ENCODE measurements at places on chromosomes 6 and 20.
A peak's percentile ranks its signal among the peaks of the same experiment; 100 is the strongest.

DNA sequence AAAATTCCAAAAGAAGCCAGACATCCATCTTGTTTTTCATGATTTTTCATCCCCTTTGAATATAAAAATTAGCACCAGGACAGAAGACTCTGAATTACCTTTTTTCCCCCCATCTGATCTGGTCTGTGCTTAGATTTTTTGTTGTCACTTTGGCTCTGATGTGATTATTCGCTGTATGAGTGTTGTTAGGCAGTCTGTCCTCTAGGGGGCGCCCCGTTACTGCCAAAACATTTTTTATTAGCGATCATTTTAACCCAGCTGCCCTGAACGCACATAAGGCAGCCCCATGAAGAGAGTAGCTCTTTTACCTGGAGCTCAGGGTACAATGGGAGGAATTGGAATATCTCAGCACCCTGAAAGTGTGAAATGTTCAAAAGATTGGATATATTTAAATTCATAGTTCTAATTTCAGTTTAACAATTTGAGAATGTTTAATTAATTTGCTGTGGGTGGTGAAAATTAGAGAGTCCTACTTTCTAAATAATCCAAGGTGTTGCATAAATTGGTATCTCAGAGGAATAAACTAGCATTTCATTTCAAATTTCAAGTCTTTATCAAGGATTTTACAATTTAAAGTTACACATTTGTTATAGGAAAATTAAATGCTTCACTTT, 60.8 kb downstream of the PRPH2 start:
- peak; percentile 88 for DNase-seq

DNA sequence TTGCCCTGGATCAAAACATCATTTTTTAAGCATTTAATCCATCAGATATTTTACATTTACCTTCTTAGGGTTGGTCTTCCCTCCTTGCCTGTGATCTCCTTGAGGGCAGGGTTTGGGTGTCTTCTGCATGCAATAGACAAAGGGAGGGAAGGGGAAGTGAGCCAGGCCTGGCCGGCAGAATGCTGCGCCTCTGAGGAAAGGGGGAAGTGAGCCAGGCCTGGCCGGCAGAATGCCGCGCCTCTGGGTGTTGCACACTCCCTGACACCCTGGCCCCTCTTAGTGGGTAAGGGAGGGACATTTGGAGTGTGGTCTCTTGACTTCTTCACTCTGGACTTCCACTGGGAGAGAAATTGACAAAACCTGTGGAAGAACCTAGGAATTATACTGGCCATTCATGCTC, 12.4 kb downstream of the PSMF1 start:
- DNase-seq = no peak

- no peak for DNase-seq
These were observed 10.3 kb downstream of the C20orf203 start for GRCh38 chr20:32663335-32664011.

GRCh38 chr6:145562771-145563615, 172.3 kb downstream of the EPM2A start:
- DNase-seq = no peak

- DNase-seq = no peak
These were observed 166.0 kb upstream of the PLN start for GRCh38 chr6:118382126-118382525.

GRCh38 chr20:63587776-63588591, 13.9 kb upstream of the HELZ2 start:
- no peak for DNase-seq

- no peak for DNase-seq
These were observed 226.0 kb upstream of the SYNCRIP start for GRCh38 chr6:85868685-85869084.

DNA sequence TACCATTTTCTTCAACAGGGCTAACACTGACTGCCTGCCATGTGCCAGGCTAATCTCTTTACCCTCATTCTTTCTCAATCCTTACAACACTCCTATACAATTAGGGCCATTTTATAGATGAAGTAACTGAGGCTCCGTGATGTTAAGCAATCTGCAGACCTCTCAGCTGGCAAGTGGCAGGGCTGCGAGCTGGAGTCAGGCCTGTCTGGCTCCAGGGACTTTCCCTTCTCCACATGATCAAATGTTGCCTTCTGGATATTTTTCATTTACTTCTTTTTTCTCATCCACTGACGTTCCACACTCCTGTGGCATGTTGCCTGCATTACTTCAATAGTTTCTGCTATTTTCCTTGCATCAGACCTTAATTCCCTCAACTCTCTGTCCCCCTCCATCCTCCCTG, 55.2 kb upstream of the TAGAP start:
- no peak for DNase-seq

- no peak for DNase-seq
These were observed 700 bp downstream of the DTD1 start for GRCh38 chr20:18588574-18588933.

GRCh38 chr20:43988867-43989266, 74.2 kb downstream of the TOX2 start:
- DNase-seq = no peak

DNA sequence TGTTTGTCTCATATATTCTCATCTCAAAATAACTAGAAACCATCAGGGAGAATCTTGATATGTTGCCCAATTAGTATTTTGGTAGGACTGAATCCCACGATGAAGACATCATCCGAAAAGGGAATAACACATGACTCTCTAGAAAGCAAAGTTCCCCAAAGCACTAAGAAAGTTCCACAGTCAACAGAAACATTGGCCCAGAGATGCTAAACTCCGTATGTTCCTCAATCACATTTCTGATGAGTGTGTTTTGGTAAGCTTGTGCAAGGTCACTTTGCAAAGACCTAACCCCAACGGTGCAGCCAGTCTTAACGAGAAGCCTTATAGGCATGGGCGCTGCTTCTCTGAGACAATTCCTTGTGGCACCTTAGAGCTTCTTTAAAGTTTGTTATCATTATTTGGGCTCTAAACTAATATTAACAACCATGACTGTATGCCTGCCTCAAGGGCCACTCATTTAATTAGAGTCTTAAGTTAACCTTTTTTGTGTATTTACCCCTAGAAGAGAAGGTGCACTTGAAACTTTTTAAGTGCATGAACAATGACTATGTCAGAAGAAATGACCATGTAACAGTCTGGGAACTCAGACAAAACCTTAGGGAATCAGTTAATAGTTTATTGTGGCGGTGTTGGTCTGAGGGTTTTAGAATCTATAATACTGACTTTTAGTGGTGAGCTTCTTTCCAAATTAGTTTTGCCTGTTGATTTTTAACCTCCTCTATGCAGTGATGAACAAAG, 202.0 kb upstream of the RAB32 start:
- no peak for DNase-seq

DNA sequence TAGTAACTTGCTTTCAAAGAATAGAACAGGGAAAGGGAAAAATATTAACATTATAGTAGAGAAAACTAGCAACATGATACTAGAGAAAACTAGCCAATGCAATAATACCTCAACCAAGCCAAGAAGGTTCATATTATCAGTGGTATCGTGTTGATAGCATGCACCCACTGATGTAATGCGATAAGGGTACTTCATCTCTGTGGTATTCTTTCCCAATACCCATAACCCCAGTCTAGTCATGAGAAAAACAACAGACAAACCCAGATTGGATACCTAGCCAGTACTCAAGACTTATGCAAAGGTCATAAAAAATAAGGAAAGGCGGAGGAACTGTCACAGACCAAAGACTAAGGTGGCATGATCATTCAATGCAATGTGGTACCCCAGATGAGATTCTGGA, 21.0 kb downstream of the BLOC1S5 start:
- no peak for DNase-seq

DNA sequence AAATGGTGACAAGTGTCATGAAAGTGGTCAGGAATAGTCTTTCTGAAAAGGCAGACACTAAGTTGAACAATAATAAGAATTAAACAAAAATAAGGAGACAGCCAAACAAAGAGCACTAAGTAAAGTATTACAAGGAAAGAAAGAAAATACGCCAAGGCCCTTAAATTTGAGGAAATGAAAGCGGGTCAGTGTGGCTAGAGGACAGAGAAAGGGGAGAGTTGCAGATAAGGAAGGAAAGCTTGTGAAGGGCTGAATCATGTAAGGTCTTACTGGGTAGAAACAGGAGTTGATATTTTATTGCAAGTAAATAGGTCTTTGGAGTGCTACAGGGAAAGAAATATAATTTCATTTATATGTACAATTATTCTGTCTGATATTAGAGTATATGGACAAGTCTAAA, 732.1 kb downstream of the EPHA7 start:
- DNase-seq = no peak

GRCh38 chr6:28105245-28105639, 19.2 kb upstream of the ZSCAN16 start:
- no peak for DNase-seq

DNA sequence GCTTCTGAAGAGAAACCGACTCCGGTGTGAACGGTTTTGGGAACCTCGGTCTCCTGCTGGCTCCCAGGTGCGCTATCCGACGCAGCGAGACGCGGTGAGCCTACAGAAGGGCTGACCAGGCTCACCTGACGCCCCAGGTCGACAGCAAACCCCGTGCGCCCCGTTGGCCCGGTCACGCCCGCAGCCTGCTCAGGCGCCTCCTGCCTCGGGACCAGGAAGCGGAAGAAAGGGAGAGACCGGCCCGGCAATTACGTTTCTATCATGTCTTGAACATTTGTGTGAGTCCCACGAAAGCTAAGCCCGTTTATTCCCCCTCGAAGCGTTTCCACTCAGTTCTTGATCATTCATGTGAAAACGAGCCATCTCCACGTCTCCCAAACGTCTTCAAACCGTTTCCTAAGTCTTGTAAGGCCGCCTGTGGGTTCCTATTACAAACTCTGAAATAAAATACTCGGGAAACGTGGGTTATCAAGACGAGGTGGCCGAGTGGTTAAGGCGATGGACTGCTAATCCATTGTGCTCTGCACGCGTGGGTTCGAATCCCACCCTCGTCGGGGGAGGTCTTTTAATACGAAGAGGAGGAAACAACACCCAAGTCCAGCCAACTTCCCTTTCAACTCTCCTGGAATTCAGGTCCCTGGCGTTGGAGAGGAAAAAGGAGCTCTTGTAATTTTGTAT, 150.5 kb upstream of the PRSS16 start:
- DNase-seq = peak; percentile 46

GRCh38 chr6:158938811-158939254, 61.2 kb downstream of the RSPH3 start:
- DNase-seq = no peak

DNA sequence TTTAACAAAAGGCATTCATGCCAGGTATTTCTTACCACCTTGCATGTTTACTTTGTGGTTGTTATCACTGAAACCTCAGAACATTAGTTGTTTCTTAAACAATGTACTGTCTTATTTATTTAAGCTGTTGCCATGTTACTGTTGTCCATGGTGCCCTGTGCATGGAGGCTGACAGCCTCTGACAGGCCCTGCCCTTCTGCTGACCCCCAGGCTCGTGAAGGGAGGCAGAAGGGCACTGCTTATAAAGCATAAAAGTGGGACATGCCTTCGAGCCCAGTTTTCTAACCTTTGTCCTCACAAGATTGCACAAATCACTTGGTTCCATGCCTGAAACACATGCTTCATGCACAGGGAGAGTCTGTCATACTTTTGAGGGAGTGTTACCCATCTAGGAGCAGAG, 46.7 kb upstream of the CLIC5 start:
- DNase-seq = no peak

- peak; percentile 78 for DNase-seq
These were observed 707 bp downstream of the MAN1A1 start for GRCh38 chr6:119348748-119349360.

GRCh38 chr6:48084201-48084600, 26.8 kb downstream of the PTCHD4 start:
- no peak for DNase-seq

GRCh38 chr6:157037165-157037564, 260.0 kb downstream of the ARID1B start:
- no peak for DNase-seq

- DNase-seq = peak; percentile 81
These were observed 89.4 kb downstream of the GRM4 start for GRCh38 chr6:34056305-34057108.

GRCh38 chr6:134257516-134257915, 60.4 kb downstream of the SGK1 start:
- DNase-seq = no peak

DNA sequence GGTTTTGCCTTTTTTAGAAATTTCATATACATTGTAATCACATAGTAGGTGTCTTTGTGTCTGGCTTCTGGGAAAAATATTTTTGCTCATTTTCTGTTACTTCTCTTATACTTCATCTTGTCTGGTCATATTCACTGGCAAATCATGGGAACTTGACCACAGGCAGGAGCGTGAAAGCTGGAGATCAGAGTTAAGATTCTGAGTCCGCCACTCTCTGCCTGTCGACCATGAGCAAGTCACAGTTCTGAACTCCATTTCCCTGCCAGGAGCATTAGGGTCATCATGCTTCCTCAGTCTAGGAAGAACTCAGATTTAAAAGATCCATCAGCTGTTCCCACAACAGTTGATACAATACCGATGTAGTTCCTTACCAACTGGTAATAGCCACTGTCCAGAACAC, 12.4 kb upstream of the SCGN start:
- DNase-seq = no peak

GRCh38 chr6:118506071-118506638, 41.9 kb upstream of the PLN start:
- DNase-seq = no peak

GRCh38 chr6:78611886-78612480, 255.4 kb upstream of the IRAK1BP1 start:
- DNase-seq = no peak

DNA sequence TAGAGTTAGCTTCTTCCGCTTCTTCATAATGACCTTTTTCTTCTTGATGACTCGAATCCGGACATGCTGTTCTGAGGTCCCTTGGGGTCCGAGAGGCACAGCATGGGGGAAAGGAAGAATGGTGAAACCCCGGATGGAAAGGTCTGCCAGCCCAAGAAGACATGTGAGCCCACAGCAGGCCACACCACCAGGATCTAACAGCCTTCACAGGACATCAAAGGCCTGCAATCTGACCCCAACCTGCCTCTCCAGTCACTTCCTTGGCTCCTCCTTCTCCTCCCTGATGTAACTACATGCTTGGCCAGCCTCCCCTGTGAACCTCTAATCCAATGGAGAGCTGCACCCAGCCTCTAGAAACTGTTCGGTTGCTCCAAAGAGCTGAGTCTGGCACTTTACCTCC, 1.6 kb downstream of the CPXM1 start:
- DNase-seq = no peak

DNA sequence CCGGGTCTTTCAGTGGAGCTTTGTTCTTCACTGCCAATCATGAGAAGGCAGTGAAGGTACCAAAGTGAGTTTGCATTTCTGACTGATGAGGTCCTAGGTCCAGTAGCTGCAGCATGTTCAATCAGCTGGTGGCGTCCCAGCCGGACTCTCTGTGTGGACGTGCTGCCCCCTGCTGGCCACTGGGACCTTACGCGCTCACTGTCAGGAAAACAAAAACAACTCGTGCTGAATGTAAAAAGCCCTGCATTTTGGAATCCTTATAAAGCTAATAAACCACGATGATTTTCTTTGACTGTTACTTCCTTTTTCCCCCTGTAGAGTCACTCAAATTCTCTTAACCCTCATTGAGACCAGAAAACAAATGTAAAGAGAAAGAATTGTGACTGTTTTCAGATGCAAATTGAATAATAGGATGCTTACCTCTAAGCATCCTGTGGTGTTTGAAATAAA, 4.9 kb upstream of the CD24 start:
- peak; percentile 93 for DNase-seq

Data from right forelimb (tissue), 1 donor.